ENCODE measurements at places on chromosomes 1 and 21.
A peak's percentile ranks its signal among the peaks of the same experiment; 100 is the strongest.

GRCh38 chr1:163265547-163265946 lies 56.2 kb upstream of the NUF2 start:
- no peak for DNase-seq

- DNase-seq, result no peak
Observed at GRCh38 chr1:61270107-61270506, 187.7 kb downstream of the NFIA start.

- DNase-seq, result no peak
Observed at GRCh38 chr1:3543076-3544039, 68.0 kb downstream of the MEGF6 start.

DNA sequence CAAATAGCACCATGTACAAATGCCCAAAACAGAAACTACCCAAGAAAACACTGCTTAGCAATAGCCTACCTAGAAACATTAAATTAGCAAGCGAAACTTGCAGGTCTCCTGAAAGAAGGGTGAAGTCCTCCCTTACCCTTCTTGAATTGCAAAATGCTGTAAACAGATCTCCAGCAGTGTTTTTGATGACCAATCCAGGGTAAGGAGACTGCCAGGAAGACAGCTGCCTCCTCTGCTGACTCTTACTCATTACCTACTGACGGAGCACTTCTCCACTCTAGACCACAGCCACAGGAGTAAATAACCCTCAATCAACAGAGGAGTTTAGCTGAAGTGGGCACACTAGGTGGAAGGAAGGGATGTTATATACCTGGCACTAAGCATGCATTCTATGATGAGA lies 32.2 kb upstream of the GADD45A start:
- no peak for DNase-seq

GRCh38 chr1:111217183-111217910 lies 10.2 kb upstream of the CHI3L2 start:
- no peak for DNase-seq

GRCh38 chr21:42424914-42425541 lies 21.3 kb downstream of the UBASH3A start:
- DNase-seq, result peak; percentile 80

- DNase-seq, result no peak
Observed at GRCh38 chr1:150649441-150650075, 20.1 kb upstream of the ENSA start.

- DNase-seq, result no peak
Observed at GRCh38 chr1:101043776-101044175, 18.2 kb upstream of the DPH5 start.

GRCh38 chr1:52769346-52770033 lies 43.2 kb downstream of the ZYG11B start:
- DNase-seq, result no peak

- DNase-seq, result no peak
Observed at GRCh38 chr1:8731162-8731561, 86.3 kb downstream of the RERE start.

DNA sequence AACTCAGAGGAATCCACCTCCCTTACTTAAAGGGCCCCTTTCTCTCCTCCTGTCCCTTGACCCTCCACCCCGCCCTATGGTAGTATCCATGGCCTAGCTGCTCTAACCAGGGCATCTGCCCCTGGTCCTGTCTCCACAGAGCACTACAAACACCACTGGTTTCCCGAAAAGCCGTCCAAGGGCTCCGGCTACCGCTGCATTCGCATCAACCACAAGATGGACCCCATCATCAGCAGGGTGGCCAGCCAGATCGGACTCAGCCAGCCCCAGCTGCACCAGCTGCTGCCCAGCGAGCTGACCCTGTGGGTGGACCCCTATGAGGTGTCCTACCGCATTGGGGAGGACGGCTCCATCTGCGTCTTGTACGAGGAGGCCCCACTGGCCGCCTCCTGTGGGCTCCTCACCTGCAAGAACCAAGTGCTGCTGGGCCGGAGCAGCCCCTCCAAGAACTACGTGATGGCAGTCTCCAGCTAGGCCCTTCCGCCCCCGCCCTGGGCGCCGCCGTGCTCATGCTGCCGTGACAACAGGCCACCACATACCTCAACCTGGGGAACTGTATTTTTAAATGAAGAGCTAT lies 1.7 kb downstream of the BTG2 start:
- DNase-seq, result peak; percentile 70

DNA sequence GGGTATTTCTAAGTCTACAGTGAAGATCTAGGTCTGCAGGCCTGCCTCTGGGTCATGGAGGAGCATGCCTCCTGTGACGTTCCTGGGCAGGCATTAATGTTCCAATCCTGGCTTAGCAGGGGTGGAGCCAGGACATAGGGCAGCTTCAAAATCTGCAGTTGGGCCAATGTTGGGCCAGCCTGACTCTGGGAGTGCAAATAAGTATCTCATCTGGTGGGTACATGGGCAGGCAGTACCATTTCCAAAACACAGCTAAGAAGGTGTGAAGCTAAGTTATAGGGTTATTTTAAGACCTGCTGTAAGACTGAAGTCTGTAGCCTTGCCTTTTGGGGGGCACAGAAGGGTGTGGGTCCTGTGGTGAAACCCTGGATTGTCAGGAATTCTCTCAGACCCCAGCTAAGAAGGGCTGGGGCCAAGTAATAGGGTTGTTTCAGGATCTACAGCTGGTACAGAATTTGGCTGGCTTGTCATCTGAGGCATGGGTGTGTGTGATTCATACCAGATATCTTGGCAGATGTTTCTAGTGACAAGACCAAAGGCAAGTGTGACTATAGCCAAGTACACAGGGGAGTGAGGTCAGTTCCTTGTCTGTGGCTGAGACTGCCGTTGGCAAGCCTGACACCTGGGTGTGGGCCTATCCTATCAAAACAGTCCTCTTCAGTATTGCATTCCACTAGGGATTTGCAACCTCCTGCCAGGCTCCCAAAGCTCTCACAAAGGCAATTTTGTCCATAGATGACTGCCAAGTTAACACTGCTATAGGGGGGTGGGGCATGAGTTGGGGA lies 468.7 kb upstream of the B3GALT2 start:
- DNase-seq, result no peak

DNA sequence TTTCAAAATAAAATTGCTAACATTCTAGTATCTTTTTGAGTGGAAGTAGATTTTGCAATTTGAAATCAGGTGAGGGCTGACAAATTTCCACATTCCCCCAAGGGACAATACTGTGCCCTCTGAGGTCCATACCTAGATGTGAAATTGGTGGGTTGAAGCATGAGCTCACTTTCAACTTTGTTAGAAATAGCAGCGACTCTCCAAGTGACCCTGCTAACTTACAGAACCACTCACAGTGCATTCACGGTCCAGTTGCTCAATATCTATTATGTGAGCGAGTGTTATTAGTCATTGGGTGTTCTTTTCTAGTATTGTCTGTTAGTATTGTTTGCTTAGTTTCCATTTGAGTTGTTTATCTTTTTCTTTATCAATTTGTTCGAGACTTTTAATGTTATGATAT lies 53.6 kb upstream of the ASB17 start:
- no peak for DNase-seq

DNA sequence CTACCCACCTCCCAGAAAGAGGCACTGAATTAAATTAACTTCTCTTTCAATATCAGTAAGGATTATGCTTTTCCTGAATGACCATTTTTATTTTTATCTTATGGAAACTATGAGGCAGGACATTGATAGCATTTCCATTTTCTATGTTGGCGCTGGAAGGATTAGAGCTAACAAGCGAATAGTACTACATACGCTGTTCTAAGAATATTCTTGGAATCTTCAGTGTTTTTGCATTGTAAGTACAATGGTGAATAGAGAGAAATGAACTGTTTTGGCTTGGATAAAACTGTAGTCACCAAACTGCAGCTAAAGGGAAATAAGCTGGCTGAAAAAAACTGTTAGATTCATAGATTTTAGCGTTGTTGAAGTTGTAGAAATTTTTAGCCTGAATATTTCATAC lies 779.0 kb upstream of the ADGRL4 start:
- DNase-seq, result no peak

GRCh38 chr21:28235169-28235895 lies 757.3 kb downstream of the LTN1 start:
- DNase-seq, result no peak

GRCh38 chr1:164564378-164564777 lies 5.4 kb downstream of the PBX1 start:
- DNase-seq, result no peak

DNA sequence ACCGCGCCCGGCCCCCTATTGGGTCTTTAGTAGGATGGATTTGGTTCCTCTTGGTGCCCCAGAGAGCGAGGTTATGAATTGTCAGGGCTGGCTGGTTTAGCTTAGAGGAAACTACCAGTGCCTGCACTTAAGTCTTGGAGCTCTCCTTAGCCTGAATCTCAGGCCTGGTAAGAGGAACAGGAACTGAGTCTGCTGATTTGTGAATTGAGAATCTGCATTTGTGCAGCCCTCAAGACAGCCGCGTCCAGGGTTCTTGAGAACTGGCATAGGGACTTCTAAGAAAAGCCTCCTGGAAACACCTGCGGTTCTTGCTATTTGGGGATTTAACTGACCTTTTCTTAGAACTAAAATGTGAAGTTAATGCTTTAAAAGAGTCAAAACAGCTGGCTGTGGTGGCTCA lies 1.7 kb downstream of the NECAP2 start:
- DNase-seq, result no peak

- no peak for DNase-seq
Observed at GRCh38 chr1:211634931-211635330, 40.5 kb downstream of the NEK2 start.

GRCh38 chr1:61741711-61742619 lies at the start of gene PATJ:
Gene PATJ (plus strand): TSS chr1:61742480. CDS start chr1:61762893, 20,413 bp downstream.
- peak; percentile 77 for DNase-seq

GRCh38 chr1:52189898-52190480 lies 48.1 kb downstream of the ZFYVE9 start:
- no peak for DNase-seq

- DNase-seq, result no peak
Observed at GRCh38 chr1:107010582-107010981, 45.9 kb upstream of the PRMT6 start.

DNA sequence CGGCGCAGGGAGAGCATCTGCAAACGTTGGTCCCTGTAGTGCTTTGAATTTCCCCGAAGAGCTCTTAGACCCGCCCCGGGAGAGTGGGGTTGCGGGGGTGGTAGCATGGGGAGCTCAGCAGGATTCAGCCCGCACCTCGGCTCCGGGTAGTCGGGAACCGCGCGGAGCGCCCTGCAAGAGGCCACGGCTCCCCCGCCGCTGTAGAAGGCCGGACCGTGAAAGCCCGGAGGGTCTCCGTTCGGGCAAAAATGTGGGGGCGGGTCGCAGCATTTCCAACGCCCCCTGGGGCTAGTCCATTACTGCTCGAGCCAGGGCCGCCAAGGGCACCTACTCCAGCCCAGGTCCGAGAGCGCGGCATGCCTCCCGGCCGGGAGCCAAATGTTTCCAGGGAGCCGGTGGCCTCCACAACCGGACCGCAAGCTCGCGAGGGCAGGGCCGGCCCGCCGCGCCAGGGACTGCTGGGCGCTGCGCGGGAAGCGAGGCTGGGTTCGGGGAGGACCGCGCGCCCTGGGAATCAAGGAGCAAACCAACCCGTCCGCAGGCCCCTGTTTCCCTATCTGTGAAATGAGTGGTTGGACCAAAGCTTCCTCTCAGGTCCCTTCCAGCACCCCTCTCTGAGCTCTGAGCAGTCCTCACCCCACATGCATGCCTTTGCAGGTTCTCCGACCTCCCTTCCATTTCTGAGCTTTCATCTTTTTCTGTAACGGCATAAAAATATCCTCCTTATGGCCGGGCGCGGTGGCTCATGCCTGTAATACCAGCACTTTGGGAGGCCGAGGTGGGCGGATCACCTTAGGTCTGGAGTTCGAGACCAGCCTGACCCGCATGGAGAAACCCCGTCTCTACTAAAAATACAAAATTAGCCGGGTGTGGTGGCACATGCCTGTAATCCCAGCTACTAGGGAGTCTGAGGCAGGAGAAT lies 775 bp upstream of the TMEM63A start:
- DNase-seq, result no peak

- DNase-seq, result no peak
Observed at GRCh38 chr1:169595764-169596711, 9.8 kb upstream of the F5 start.

GRCh38 chr21:45987121-45987711 lies 5.6 kb downstream of the COL6A1 start:
- DNase-seq, result peak; percentile 20

GRCh38 chr1:51097171-51097570 lies 4.9 kb upstream of the C1orf185 start:
- no peak for DNase-seq

- no peak for DNase-seq
Observed at GRCh38 chr21:25934771-25935224, 200.0 kb downstream of the GABPA start.

- no peak for DNase-seq
Observed at GRCh38 chr21:37710546-37711285, 205.5 kb downstream of the KCNJ6 start.

DNA sequence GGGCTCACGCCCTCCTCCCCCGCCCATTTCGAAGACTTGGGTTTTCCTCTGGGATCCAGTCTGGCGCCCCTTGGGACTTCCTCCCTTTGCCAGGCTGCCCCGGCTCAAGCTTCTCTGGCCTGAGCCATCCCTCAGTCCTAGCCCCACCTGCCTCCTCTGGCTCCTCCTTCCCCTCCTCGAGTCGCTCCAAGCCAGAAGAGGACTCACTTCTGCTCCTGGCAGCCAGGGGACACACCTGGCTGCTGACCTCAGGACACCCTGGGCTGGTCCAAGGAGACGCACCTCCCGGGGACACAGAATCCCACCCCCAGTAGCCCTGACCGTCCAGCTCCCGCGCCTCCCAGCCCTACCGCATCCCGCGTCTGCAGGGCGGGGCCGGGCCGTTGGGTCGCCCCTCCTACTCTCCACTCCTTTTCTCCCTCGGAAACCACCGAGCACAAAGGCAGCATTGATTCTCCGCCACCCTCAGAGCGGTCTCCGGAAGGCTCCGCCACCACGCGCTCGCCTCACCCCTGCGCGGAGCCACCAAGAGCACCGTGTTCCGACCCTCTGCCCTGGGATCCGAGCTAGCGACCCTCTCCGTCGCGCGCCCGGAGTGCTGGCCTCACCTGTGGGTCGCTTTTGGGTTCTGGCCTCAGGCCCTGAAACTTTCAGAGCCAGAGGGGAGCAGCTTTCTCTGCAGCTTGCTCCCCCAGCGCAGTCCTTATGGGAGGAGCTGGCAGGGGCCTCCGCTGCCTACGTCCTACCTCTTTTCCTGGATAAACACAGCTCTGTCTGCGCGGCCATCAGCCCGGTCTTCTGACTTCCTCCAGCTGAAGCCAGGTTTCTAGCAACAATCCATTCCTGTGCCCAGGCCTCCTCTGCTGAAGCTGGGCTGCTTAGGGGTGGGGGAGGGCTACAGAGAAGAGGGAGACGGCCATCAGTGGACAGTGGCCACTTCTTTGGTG lies at the start of gene C2CD4D:
Gene C2CD4D (minus strand): TSS at position 364 of the 947 bp plus-strand sequence. CDS start 831 bp downstream, outside the sequence.
- DNase-seq, result peak; percentile 69

GRCh38 chr1:68276448-68276847 lies 44.1 kb upstream of the WLS start:
- no peak for DNase-seq

DNA sequence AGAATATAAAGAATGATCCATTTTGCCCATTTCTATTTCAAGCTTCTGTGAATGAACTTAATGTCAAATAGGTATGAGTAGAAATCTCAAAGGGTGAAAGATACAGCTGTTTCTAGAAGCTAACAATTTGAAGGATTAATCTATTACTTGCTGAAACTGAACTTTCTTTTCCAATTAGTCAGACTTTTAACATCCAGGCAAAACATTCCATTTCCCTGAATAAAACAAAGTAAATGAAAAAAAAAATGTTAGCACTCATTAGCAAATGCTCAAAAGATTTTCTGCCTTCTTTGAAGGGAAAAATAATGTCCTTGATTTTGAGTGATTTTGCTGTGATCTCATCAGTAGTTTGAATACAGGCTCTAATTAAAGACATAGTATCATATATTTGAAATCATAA lies 447.6 kb upstream of the PRMT6 start:
- no peak for DNase-seq

Measured in activated naive CD8-positive, alpha-beta T cell treated with anti-CD3 and anti-CD28 coated beads, Interleukin-2, amount 10 ng/mL, durations not matched to agents 7 days and 5 days (primary cell).